ENCODE measurements at places on chromosomes 12 and 14.

GRCh38 chr14:51020024-51020710 is 74.7 kb downstream of the TRIM9 start:
- no peak for DNase-seq

DNA sequence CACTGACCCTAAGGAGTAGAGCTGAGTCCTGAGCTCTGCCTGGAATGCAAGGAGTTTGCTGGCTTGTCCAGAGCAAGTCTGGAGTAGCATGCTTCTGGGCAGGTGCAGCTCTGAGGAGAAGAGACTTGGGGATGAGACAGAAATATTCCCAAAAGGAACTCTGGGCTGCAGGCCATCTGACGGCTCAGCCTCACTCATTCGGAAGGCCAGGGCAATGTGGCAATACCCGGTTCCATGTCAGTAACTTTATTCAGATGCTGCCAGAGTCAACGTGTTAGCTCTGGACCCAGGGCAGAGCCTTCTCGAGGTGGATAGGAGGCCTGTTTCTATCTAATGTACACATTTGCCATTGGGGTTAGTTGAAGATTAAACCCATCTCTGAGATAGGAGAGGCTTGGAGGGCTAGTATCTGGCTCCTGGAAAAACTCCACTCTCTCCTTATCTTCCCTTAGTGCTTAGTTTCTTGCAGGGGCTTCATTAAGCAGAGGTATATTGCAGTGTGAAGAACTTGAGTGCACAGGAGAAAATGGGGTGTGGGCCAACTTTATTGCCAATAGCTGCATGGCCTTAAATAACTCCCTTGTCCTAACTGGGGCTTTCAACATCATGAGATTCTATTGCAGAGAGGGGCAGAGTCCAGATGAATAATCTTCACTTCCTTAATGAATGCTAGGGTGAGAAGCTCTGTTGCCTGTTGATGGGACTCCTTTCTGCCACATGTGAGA is 65.6 kb downstream of the NTF3 start:
- DNase-seq = no peak

DNA sequence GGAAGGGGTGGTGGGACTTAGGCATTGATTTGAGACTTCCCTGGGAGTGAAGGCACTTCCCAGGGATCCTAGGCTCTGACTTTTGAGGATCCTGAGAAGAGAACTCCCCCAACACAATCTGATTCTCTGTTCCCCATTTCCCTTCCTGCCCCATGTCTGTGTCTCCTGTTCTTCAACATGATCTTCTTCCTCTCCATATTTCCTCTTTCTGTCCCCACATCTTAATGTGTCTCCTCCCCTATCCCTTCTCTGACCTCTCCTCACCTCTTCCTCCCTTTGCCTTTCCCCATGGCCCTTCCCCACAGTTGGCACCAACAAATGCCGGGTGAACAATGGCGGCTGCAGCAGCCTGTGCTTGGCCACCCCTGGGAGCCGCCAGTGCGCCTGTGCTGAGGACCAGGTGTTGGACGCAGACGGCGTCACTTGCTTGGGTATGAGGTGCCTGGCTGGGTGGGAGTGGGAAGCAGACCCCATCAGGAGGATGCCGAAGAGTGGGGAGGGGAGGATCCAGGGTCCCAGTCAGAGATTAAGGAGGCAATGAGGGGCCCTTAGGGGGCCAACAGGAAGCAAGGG is 15.2 kb upstream of the LRP1-AS start:
- no peak for DNase-seq

DNA sequence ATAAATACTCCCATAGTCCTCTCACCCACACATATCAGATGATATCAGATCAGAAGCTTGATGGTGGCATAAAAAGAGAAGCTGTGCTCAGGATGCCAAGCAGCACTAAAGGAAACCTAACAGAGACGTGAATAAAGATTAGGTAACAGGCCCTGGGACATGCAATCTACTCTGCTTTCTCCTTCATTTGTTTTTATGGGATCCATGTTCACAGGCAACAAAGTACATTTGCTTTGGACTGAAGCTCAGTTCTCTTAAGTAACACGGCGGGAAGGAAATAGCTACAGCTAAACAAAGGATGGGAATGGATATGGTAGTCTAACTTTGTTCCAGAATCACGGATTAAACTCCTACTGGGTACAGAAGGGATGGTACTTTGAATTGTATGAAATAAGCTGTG is 119.5 kb downstream of the TTC7B start:
- no peak for DNase-seq

DNA sequence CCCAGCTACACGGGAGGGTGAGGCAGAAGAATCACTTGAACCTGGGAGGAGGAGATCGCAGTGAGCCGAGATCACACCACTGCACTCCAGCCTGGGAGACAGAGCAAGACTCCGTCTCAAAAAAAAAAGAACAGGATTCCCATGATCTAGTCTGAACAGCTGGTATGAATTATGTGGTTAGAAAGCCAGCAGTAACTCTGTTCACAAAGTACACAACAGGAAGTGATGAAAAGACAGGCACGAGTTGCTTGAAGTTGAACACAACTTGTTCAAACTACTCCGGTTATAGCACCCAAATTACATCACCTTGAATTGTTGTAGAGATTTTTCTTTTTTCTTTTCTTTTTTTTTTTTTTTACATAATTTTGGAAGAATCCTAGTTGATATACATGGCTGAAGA is 238.8 kb upstream of the RGS6 start:
- DNase-seq = no peak

DNA sequence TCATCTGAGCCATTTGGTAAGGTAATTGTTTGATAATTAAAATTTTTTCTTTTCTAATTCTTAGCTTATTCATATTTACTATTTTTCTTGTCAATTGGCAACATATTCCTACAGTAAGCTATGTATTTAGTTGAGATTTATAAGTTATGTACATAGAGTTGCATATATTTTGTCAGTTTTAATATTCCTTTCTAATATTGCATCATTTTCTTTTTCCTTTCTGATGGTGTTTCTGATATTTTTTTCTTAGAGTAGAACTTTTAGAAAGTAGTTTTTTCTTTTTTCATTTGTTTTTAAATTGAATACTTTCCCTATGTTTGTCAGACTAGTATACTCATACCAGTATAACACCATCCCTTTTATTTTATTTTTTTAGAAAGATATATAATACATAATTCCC is 131.3 kb downstream of the TTC6 start:
- no peak for DNase-seq

- no peak for DNase-seq
These were observed 347.7 kb upstream of the FLRT2 start for GRCh38 chr14:85182282-85182681.

GRCh38 chr12:38053655-38054464 is 262.7 kb upstream of the ALG10B start:
- no peak for DNase-seq

GRCh38 chr12:40325349-40325960 is 100.7 kb downstream of the LRRK2 start:
- DNase-seq = no peak

GRCh38 chr14:34064349-34064748 is 113.5 kb upstream of the EGLN3 start:
- DNase-seq = no peak

GRCh38 chr12:124217508-124218242 is 77.2 kb upstream of the RFLNA start:
- DNase-seq = no peak

GRCh38 chr14:100049220-100049619 is 16.0 kb upstream of the EVL start:
- DNase-seq = no peak

GRCh38 chr12:22803725-22804124 is 178.8 kb downstream of the ETNK1 start:
- DNase-seq = no peak

GRCh38 chr12:115149279-115149678 is 465.3 kb upstream of the TBX3 start:
- DNase-seq = no peak

- DNase-seq = no peak
These were observed 13.5 kb upstream of the TNFAIP2 start for GRCh38 chr14:103109535-103110441.

DNA sequence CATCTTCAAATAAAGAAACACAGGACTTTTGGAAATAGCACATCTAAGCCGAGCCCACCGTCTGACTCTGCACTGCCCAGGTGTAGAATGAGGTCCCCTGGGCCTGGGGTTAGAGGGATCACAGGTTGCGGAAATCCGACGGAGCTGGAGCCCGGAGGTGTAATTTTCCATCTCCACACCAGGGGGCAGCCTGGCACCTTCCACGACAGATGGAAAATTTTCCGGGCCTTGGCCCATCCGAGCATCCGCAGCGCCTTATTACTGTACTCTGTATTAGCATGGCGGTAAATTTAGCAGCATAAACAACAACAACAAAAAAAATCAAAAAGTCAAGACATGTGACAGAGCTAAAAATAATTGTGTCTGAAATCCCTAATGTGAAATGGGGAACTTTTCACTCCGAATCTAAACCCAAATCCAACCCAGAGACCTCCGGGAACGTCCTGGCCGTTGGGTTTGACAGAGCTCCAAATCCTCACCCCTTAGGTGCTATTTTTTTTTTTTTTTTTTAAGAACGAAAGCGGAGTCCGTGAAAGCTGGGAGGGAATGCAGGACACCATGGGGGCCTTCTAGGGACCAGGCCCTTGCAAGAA is 93.9 kb downstream of the KSR2 start:
- DNase-seq = peak; percentile 89

- no peak for DNase-seq
These were observed 37.4 kb downstream of the PLEKHA5 start for GRCh38 chr12:19166956-19167355.

DNA sequence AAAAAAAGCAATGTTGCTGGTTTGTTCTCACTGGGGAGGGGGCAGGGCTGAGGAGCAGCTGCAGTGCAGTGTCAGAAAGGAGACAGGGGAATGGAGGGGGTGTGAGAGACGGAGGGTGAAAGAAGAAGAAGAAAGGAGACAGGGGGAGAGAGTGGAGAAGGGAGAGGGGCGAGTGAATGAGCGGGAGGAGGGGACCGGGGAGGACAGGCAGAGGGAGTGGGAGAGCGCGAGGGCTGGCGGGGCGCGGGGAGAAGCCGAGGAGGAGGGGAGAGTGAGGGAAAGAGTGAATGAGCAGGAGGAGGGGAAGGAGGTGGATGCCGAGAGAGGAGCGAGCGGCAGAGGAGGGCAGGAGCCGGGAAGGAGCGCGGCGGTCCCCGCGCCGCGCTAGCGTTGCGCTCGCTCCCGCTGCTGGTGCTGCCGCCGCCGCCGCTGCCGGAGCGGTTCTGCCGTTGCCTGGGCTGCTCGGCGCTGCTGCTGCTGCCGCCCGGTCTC is at the start of gene NOVA1:
Gene NOVA1, minus strand, starts transcription at position 445 of the 492 bp plus-strand sequence. CDS start 597 bp downstream, outside the sequence.
- DNase-seq = no peak

GRCh38 chr12:116454950-116455447 is 104.2 kb upstream of the MAP1LC3B2 start:
- DNase-seq = no peak

DNA sequence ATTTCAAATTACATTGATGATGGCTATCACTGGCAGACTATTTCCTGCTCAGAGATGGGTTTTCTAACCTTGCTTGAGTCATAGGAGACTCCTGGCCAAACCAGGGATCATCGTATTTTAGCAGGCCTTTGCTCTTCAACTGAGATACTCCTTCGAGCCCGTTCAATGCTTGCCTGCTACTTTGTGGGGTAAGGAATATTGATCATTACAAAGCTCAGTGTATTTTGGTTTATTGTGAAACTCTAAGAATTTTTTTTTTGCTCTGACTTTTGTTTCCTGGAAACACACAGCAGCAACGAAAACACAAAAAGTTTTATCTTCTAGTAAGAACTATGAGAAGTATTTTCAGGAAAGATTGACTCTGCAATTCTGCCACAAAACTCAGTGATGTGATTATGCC is 4.1 kb downstream of the GPRC5D start:
- no peak for DNase-seq

- no peak for DNase-seq
These were observed 55.2 kb downstream of the EFCAB11 start for GRCh38 chr14:89899291-89899690.

DNA sequence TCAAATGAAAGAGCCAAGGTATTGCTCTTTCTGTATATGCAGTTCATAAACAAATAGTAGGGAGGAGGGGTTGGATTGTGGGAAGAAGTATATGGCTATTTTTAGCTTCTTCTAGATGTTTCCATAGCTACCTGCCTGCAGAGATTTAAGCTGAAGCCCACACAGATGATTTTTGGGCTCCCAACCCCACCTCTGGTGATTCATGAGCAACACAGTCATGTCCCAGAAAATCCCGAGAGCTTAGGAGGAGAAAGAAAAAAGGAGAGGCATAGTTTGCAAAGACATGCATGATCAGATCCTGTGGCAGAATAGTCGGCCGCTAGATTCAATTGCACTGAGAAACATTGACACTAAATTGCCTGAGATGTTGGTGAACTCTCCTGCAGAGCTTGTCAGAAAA is 13.8 kb downstream of the TESPA1 start:
- DNase-seq = no peak

DNA sequence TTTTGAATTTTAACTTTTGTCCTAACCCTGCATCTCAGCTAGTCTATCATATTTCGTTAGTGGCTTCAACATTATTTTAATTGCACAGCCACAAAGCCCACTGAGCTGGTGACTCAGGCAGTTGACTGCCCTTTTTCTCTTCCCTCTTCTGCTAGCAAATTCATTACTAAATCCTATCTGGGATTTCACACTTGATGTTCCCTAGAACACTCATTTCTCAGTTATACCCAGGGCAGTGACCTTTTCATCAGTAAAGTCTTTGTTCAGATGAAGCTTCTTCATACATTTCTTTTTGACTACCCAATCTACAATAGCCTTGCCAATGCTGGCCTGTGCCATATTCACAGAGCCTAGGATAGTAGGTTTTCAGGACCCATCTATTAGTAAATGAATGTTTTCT is 107.0 kb downstream of the ATXN7L3B start:
- DNase-seq = no peak
